ENCODE measurements at places on chromosomes 7 and 10.

- DNase-seq: no peak
Observed at GRCh38 chr10:32046151-32046550, 10.1 kb downstream of the KIF5B start.

DNA sequence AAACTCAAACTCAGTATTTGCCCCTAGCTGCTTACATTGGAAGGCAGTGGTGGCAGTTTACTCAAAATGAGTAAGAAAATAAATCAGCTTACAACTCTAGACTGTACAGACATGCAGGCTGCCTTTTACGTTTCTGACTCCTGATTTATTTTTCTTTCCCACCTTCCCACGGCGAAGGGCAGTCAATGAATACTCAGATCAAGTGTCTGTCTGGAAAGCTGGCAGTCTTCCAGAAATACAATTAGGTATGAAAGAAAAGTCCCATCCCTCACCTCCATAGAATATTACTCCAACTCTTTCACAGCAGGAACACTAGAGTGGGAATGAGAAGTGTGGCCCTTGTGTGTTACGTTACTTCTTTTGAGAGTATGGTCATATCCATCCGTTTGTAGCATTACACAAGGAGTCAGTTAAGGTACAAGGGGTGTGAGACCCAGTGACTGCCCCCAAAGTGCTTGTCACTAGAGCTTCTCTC is 1.3 kb upstream of the PAPSS2 start:
- no peak for DNase-seq

DNA sequence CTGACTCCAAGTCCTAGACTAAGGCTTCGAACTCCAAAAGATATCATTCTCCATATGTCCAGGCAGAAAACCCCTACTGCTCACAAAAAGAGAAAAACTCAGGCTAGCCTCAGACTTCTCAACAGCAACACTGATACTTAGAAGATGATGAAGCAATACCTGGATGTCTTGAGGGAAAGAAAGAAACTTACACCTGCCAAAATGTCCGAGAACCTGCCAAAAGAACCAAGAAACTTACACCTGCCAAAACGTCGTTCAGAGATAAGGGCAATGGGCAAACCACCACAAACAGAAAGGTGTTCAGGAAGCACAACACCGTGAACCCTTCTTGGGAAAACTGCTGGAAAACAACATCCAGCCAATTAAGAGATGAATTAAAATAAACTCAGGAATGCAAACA is 15.3 kb downstream of the ABLIM1 start:
- DNase-seq: no peak

- DNase-seq: no peak
Observed at GRCh38 chr10:58258977-58259692, 8.6 kb downstream of the IPMK start.

DNA sequence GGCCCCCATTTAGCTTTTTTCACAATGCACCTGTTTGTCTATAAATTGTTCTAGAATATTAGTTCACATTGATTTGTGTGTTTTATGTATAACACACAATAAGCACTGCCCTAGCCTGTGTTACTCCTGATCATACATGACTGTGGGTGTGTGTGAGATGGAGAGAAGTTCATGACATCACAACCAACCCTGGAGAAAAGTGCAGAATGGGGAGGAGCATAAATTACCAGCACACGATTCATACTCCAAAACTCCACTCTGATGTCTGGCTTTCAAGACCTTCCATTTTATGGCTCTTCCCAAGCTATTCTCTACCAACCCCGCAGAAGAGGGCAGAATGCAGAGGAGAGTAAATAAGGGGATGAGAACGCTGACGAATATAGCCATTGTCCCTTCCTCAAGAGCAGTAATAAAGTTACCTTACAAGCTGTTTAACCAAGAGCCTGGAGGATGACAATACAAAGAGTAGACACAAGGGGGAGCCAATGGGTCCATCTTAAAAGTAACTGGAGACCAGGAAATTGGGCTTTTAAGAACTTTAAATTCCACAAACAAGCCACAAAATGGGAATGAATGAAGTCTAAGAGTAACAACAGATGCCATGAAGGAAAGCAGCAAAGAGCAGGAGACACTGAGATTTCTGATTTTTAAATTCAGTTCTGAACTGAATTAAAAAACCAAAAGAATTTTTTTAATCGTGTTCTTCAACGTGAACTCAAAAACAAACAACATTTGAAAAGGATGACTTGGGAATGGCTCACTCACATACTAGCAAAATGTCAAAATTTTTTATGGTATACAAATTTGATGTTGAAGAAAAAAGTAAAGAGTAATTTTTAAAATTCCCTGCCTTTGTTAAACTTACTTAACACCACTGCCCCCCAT is 159.6 kb downstream of the PARD3 start:
- DNase-seq: peak; percentile 61

GRCh38 chr7:47937065-47937687 is 11.1 kb downstream of the PKD1L1 start:
- DNase-seq: no peak

GRCh38 chr7:140142031-140142430 is 34.8 kb downstream of the KDM7A start:
- no peak for DNase-seq

DNA sequence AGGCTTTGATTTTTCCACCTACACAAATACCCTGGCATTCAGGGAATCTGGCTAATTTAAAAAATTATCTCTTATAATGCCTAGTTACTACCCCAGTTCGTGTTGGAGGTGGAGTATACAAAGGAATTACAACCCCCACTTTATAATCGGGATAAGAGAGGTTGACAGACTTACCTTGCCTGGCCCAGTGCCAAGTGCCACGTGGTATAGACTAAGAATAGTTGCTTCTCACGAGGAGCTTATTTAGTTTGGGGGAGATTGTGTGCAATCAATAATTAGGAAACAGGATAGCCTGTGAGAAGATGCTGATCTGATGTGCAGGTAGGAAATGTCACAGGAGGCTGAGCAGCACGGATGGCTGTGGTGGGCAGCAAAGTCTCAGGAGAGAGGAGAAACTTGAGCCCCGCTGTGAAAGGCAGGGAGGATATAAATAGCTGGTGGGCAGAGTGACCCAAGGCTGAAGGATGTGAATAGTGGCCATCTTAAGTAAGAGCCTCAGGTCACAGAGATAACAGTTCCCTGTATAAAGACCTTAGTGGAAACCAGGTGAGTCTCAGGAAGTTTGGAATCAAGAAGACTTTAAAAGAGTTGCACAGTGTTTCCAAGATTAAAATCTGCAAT is 11.3 kb upstream of the ATXN7L1 start:
- DNase-seq: no peak

GRCh38 chr7:94701555-94701973 is 45.6 kb upstream of the SGCE start:
- peak; percentile 31 for DNase-seq

DNA sequence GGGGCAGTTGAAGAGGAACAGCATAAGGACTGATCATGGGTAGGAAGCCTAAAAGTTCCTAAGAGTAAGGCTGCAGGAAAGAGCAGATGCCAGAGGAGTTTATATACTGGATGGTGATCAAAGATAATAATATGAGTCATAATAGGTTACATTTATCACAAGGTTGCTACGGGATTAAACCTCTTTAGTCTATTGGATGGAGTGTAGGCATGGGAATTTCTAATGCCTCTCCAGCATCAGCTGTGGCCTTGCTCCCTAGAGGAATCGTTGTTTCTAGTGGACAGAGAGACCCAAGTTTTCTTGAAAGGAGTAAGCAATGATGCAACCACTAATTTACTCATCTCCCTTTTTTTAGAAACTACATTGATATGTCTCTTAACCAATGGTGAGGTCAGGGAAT is 213.4 kb downstream of the GPR37 start:
- no peak for DNase-seq

DNA sequence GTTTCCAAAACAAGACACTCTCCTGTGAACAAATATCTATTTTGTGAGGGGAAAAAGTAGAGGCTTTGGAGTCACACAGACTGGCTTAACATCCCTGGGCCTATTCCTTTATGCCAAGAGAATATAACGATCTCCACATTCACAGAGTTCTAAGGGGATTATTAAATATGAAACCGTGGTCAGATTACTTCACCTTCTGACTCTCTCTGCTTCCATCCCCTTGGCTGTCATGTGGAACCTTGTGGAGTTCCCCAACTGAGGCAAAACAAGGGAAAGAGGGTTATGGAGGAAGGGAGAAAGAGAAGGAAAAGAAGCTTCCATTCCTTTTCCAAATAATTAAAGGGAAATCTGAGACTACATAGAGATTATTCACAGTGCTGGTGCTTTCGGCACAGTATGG is 55.5 kb upstream of the ATP6V0A4 start:
- no peak for DNase-seq

All from AG08395 (cell line).